ENCODE measurements at places on chromosomes 7 and 10.

- no peak for DNase-seq
Measured at GRCh38 chr10:94409021-94409657, 6.8 kb downstream of the TBC1D12 start.

DNA sequence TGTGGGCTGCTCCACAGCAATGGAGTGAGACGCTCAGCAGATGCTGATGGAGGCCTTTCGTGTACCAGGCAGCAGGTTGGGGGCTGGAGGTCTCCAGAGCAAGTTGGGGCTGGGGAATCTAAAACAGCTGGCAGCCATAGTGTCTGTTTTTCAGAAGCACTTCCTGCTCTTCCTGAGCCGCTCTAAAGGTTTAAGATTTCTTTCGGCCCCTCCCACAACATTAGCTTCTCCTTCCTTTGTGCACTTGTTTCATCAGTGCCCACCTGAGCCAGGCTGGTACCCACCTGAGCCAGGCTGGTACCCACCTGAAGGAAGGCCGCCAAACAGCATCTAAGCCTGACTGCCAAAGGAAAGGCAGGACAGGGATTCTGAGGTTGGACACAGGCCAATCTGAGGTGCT lies 18.4 kb upstream of the WAPL start:
- no peak for DNase-seq

- no peak for DNase-seq
Measured at GRCh38 chr7:131057794-131058070, 269.9 kb upstream of the MKLN1 start.

DNA sequence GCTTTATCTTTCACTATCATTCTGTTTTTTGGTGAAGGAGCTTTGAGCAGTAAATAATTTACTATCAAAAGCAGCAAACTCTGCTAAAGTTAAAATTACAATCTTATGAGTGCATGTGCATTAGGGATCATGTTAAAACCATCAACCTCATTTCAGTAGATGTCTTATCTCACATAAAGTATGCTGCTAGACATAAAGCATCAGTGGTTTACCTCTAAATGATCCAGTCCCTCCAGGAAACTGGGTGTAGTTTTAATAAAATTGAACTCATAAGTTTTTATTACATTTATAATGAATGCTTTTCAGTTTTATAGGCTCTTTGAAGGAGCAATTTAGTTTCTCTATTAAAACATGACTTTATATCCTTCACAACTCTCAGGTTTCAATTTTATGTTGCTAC lies 108.7 kb downstream of the LRRN3 start:
- no peak for DNase-seq

- DNase-seq: no peak
Measured at GRCh38 chr7:141202535-141202934, 128.7 kb downstream of the TMEM178B start.

GRCh38 chr10:6503171-6503570 lies 76.9 kb downstream of the PRKCQ start:
- DNase-seq: no peak

DNA sequence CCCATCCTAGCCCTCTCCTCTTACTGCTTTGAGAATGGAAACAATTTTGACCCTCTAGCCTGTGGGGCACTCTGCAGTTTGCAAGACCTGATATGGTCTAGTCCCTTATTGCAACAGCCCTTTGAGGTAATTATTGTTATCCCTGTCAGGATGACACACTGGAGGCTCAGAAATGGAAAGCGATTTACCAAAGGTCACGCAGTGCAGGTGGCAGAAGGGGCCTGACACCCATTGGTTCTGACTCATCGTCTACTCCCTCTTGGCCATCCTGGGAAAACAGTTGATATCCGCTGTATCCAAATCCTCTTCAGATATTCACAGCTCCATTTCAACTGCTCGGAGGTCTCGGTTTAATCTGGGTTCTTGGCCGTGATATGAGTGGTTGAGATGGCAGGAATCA lies 44.7 kb upstream of the AQP1 start:
- no peak for DNase-seq

DNA sequence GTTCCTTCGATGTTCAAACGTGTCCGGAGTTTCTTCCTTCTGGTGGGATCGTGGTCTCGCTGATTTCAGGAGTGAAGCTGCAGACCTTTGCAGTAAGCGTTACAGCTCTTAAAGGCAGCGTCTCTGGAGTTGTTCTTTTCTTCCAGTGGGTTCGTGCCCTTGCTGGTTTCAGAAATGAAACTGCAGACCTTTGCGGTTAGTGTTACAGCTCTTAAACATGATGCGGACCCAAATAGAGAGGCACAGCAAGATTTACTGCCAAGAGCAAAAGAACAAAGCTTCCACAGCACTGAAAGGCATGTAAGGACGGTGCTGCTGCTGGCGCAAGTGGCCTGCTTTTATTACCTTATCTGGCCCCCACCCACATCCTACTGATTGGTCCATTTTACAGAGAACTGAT lies 931.4 kb downstream of the IPMK start:
- no peak for DNase-seq

GRCh38 chr10:7788639-7789286 lies 786 bp downstream of the ATP5F1C start:
- no peak for DNase-seq

GRCh38 chr7:44637788-44638594 lies 31.6 kb downstream of the OGDH start:
- no peak for DNase-seq
